ENCODE measurements at places on chromosomes 5 and 9. TPM values are rescaled to one million over a fixed set of nuclear protein-coding genes. Genes with fewer than 3 reads are reported as not detected.

C1QTNF3 gene
- total RNA-seq, result 15.9 TPM

GRCh38 chr5:10757043-10757442 is 4.0 kb downstream of the DAP start:
- no peaks in the 10 kb centered on the region for H3K36me3 ChIP-seq
- no peak overlapping the region for H3K4me3 ChIP-seq
- H3K27ac ChIP-seq, result peak overlapping the region; percentile 46
- no peaks in the 10 kb centered on the region for H3K27me3 ChIP-seq
- no peak for DNase-seq

ATOX1 gene
- 37.8 TPM for total RNA-seq

DNA sequence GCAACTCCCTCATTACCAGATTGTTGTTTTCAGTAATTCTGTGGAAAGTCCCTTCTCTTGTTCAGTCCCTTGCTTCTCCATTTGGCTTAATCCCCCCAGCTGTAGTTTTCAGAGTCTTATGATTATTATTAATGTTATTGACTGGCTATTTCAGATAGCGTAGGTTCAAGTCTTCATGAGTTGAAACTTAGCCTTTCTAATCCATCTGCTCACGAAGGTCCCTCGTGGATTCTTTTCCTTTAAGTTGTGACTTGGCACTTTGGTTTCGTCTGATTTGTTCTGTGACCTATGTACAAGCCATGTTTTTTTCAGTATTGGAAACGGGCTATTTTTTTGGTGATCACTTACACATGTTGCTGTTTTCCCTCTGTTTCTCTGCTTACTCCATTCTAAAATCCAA is 260.3 kb downstream of the TMEM167A start:
- H3K27me3 ChIP-seq, result no peaks in the 10 kb centered on the region
- DNase-seq, result no peak
- H3K36me3 ChIP-seq, result no peaks in the 10 kb centered on the region
- no peak overlapping the region for H3K4me3 ChIP-seq
- no peak overlapping the region for H3K27ac ChIP-seq

DNA sequence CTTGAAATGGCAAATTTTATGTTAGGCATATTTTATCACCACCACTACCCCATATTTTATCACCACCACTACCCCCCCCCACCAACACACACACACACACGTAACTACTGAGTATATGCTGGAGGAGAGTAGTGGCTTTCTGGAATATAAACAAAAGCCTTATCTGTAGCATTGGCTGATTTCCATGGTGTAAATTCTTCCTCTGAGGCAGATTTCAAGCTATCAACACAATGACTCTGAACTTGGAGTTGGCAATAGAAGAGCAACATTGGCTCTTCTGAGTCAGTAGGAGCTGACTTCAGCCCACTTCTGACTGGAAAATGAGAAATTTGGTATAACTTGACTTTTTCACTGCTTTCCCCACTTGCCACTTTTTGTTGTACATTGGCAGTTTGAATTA is 143.0 kb downstream of the CAVIN4 start:
- H3K4me1 ChIP-seq, result no peaks in the 10 kb centered on the region
- H3K4me3 ChIP-seq, result no peak overlapping the region
- H3K36me3 ChIP-seq, result no peaks in the 10 kb centered on the region
- no peaks in the 10 kb centered on the region for H3K27me3 ChIP-seq
- DNase-seq, result no peak
- no peak overlapping the region for H3K27ac ChIP-seq

CYLC2 gene
- not detected for total RNA-seq

MYOT gene
- 0.51 TPM for total RNA-seq

Measured in uterus (tissue), 4 donors.